Iris pigment epithelial cell (primary cell): ENCODE measurements at places on chromosomes 16 and 17.

GRCh38 chr16:85710732-85711131 lies 22.0 kb upstream of the GINS2 start:
- DNase-seq = no peak

DNA sequence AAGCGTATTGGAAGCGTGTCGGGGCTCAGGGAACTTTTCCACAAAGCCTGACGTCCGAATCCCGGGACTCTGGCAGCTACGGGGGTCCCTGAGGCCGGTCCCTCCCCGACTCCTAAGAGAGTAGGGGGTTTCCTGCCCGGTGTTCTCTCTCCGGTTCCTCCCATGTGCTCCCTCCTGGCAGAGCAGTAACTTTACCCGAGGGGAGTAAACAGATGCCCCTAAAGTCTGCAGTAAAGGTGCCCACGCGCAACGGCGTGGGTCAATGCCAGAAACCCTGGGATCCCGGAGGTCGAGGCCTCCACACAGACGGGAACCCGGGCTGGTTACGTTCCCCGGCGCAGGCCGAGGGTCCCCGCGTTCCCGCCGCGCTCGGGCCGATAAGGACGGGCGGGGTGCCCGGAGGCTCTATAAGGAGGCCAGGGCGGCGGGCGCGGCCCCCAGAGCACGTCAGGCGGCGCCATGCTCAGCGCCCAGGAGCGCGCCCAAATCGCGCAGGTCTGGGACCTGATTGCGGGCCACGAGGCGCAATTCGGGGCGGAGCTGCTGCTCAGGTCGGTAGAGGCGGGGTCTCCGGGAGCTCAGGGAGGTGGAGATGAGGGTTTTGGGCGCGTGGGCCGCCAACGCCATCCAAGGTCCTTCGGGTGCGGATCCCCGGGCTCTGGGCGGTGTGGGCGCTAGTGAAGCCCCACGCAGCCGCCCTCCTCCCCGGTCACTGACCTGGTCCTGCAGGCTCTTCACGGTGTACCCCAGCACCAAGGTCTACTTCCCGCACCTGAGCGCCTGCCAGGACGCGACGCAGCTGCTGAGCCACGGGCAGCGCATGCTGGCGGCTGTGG lies at the start of gene HBM:
Gene HBM (plus strand): TSS at position 440 of the 836 bp plus-strand sequence. CDS start 20 bp downstream, at position 460.
- no peak for DNase-seq

DNA sequence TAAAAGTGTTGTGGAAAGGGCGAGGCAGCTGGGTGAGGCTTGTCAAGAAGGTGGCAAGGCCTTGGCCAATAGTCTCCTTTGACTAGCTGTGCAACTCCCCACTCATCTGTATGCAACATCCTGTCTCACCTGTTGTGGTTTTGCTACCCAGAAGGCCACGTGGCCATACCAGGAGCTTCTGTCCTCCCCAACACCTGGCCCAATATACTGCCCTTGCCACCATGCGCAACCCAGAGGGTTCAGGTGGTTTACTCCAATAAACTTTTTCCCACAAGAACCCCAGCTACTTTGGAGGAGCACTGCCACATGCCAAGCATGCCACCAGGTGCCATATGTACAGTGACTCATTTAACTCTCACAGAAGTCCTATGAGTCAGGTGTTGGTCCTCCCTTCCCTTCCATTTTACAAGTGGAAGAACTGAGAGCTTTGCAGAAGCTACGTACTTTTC lies 10.2 kb downstream of the MYO19 start:
- no peak for DNase-seq

- no peak for DNase-seq
Measured at GRCh38 chr17:5027916-5028315, 7.3 kb downstream of the SLC52A1 start.

GRCh38 chr16:11560701-11561453 lies 25.8 kb downstream of the LITAF start:
- DNase-seq = peak; percentile 38

- no peak for DNase-seq
Measured at GRCh38 chr16:27776556-27777225, 226.7 kb downstream of the KATNIP start.

DNA sequence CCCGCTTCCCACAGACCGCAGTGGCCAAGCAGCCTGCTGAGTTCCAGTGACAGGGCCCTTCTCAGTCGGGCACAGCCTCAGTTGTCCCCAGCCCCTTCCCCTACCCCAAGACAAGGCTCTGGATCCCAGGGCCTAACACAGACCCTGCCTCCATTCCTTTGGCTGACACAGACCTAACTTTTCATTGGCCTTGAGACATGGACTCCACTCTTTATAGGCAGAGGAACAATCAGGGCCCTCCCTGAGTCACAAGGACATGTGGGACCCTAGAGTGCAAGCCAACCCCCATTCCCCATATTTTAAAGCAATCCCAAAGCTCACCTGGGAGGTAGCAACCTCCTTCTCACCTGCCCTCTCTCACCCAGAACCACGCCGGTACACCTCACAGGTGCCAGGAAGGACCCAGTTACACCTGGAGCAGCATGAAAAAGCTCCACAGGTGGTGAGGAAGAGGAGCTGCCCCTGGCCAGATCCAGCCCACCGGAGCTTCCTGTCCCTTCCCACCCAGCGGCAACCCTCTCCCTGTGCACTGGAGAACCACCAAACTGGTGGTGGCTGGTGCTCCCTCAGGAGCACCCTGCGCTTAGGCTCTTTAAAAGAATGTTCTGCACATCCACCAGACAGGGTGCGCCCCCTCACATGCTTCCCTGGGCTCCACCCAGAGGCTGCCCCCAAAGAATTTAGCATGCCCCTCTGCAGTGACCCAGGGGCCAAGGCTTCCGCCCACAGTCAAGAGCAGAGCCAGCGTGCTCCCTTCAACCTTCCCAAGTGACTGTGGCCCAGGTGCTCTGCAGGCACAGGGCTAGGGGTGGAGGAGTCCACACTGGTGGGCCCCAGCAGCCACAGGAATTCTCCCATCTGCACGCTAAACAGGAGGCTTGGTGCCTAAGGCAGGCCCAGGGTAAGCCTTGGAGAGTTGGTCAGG lies 3.4 kb downstream of the MNT start:
- DNase-seq = no peak

DNA sequence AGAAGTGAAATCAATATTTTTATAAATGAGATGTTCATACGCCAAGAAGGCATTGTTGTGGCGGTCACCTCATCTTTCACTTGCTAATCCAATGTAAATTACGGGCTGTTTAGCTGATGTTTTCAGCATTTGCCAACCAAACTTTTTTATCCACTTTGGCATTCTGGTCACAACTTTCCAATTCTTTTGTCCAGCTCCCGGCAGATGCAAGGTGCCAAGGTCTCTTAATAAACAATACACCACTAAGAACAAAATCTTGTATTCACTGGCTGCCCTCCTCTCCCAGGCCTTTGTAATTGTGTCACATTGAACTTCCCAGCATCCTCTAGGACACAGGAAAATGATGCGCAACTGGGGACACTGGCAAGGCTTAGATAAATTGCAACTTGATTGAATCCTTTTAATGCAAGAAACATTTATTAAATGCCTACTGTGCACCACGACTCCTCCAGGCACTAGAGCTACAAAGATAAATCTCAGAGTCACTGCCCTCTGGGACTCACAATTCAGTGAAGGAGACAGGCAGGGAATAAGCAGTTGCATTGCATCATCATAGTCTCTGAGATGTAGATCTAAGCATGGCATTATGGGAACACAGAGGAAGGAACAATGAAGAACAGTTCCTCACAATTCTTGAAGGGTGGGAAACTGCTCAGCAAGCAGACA lies 165.4 kb upstream of the C16orf82 start:
- no peak for DNase-seq

- no peak for DNase-seq
Measured at GRCh38 chr16:70664325-70665112, 18.2 kb downstream of the IL34 start.

DNA sequence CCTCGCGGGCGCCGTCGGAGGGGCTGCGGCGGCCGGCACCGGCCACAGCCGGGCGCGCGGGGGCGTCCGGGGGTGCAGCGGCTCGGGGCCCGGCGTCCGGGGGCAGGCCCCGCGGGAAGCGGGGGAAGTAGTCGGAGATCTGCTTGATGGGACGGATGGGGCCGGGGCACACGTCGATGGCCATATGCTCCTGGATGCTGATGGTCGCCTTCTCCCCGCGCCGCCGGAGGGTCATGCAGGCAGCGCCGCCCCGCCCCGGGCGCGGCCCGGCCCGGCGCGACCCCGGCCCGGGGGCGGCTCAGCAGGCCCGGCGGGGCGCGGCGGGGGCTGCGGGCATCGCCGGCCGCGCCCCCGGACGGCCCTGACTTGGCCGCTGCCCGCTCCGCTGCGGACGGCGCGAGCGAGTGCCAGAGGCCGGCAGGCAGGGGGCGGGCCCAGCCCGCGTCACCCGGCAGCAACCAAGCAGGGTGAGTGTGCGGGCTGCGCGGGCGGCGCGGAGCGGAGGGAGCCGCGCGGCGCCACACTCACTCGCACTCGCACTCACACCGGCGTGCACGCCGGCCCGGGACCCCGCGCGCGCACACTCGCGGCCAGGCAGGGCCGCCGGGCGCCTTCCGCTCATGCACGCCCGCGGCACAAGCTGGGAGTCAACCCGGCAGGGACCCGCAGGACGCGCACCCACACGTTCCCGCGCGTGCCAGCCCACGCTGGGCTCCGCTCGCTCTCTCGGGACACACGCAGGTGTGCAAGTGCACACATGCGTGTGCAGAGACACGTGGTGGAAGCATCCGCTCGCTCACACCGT lies at the start of gene DOC2B:
Gene DOC2B (minus strand): TSS at position 406 of the 805 bp plus-strand sequence. CDS start 171 bp downstream, at position 235.
- peak; percentile 54 for DNase-seq
